ENCODE measurements at places on chromosomes 16 and 17. TPM values are rescaled to one million over a fixed set of nuclear protein-coding genes. Genes with fewer than 3 reads are reported as not detected.

GRCh38 chr17:56319531-56319930 is 166.3 kb downstream of the ANKFN1 start:
- DNase-seq = no peak

GRCh38 chr17:65503557-65503956 is 57.9 kb downstream of the AXIN2 start:
- no peak for DNase-seq

- no peak for DNase-seq
These were observed 5.5 kb downstream of the PRR29 start for GRCh38 chr17:64003526-64004121.

- DNase-seq = no peak
These were observed 2.9 kb upstream of the ITGA3 start for GRCh38 chr17:50052822-50053653.

GRCh38 chr16:1154887-1155331 is 2.0 kb downstream of the CACNA1H start:
- DNase-seq = no peak

- no peak for DNase-seq
These were observed 6.8 kb upstream of the ADCY7 start for GRCh38 chr16:50259334-50260205.

DNA sequence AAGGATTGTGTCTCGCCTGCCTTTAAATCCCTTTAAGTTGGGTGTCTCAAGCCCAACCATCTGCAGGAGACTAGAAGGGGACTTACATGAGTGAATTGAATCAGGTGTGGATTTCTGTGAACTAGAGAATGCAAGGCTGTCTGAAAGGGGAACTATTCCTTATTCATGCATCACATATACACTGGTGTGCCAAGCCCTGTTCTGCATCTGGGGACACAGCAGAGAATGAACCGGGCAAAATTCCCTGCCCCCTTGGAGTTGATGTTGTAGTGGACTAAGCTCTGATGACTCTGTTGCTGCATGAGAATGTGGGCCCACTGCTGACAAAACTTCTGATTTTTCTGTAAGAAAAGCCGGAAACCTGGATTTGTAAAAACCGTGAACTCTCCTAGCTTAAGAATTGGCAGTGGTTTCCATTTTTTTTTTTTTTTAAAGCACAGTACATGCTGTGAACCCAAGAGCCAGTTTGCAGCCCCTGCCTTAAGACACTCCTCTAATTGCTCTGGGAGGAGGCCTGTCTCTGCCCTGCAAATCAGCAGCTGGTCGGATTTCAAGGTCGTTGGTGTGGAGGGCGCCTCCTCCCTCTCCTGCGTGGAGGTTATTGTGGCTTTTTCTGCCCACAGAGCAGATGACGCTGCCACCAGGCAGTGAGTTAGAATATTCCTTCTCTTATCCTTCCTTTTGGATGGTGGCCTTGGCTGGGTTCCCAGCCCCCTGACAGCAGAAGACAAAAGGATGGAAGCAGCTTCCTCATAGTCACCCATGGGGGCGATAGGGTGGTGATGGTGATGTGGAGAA is 131.0 kb downstream of the PRKCB start:
- DNase-seq = no peak

- no peak for DNase-seq
These were observed 47.9 kb downstream of the WDR59 start for GRCh38 chr16:74936902-74937560.

DNA sequence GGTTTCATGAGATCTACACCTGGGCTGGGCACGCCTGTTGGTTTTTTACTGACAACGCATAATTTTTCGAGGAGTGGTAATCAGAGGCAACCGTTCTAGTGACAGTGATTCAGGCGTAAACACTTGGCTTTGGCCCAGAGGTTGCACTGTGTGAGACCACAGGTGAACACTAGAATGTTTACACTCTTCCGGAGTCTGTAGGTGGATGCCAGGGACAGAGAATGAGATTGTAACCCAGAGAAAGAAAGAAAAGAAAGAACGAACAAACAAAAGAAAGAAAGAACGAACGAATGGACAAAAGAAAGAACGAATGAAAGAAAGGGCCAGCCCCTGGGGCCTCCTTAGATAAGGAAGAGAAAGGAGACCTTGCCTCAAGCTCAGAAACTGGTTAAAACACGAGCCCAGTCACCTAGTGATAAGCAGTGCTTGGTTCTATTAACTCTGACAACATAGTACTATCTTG is 113.2 kb downstream of the PRKCB start:
- no peak for DNase-seq

DNA sequence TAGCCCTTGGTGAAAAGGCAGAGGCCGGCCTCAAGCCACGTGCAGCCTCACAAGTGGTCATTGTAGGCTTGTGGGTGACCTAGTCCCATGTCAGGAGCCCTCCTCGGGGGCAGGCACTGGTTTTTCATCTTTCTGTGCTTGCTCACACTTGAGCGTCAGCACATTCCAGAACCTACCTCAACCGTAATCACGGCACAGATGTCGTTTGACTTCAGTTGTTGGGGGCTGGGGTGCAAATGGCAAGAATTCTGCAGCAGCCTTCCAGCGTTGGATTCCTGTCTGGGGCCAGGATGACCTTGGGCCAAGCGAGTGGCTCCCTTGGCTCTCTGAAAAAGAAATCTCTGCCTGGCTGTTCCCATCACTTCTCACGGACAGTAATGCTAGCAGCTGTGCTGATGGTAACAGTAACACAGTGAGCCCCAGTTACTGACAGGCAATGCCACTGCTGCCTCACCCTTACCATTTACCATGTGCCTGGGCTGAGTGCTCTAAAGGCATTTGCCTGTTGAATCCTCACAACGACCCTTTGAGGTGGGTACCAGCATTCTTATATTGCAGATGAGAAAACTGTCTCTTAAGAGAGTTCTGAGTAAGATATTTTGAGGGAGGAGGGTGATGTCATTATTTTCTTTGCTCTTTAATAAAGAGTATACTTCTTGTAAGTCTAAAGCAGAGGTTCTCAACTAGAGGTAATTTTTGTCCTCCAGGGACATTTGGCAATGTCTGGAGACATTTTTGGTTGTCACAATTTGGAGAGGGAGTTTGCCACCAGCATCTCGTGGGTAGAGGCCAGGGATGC is 46.5 kb downstream of the KSR1 start:
- DNase-seq = peak; percentile 13

- DNase-seq = no peak
These were observed 1.7 kb downstream of the MT2A start for GRCh38 chr16:56610017-56610608.

- no peak for DNase-seq
These were observed 8.2 kb downstream of the SYNGR2 start for GRCh38 chr17:78176548-78177025.

DNA sequence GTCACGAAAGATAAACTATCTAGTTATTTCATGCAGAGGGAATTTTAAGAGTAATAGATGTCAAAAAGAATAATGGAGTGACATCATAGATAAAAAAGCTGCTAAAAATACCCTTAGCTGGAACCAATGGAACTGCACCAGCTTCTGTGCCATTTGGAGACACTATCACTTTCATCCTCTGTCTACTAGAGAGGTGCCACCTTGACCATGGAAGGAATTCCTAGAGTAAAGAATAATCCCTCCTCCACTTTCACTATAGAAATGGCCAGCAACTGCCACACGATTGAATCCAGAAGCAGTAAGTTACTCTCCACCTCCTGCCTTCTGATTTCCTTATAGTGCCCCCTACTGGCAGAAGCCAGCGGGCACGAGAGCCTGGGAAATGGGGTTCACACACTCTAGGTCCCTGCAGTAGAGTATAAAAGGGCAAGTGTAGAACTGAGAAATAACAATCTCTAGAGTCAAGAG is 2.8 kb upstream of the ALDH3A2 start:
- peak; percentile 16 for DNase-seq

GRCh38 chr16:56354746-56355145 is 70.6 kb downstream of the AMFR start:
- no peak for DNase-seq

GRCh38 chr17:80781211-80781610 is 210.4 kb upstream of the CHMP6 start:
- no peak for DNase-seq

DNA sequence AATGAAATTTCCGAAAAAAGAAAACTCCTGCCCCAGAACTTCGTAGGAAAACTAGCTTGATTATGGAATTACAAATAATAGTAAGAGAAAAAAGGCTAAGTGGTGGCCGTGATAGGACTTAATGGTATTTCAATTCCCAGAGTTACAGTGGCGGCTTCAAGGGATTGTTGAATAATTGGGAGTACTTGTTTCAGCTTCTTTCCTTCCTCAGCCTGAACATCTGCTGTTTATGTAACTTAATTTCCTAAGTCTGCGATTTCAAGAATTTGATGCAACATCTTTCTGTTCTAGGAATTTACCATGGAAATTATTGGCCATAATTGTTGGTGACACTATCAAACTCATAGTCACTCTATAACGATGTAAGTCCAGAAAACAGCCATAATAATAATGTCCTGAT is 684 bp upstream of the APPBP2 start:
- DNase-seq = no peak

- no peak for DNase-seq
These were observed 441.1 kb upstream of the MON1B start for GRCh38 chr16:76749780-76750375.

DNA sequence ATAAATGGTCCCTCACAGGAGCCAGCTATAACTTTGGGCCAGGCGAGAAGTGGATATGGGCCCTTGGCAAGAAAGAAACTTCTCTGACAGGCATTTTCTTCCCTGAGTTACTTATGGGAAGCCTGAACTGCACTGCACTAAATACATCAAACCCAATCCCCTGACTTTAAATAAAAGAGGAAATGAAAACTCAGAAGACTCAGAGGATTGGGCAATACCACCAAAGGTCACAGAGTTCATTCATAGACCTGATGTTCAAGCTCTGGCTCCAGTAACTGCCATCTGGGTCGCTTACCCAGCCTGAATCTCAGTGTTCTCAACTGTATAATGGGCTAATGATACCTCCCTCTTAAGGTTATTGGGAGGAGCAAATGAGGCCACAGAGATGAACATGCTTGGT is 815 bp downstream of the KRT35 start:
- DNase-seq = no peak

DNA sequence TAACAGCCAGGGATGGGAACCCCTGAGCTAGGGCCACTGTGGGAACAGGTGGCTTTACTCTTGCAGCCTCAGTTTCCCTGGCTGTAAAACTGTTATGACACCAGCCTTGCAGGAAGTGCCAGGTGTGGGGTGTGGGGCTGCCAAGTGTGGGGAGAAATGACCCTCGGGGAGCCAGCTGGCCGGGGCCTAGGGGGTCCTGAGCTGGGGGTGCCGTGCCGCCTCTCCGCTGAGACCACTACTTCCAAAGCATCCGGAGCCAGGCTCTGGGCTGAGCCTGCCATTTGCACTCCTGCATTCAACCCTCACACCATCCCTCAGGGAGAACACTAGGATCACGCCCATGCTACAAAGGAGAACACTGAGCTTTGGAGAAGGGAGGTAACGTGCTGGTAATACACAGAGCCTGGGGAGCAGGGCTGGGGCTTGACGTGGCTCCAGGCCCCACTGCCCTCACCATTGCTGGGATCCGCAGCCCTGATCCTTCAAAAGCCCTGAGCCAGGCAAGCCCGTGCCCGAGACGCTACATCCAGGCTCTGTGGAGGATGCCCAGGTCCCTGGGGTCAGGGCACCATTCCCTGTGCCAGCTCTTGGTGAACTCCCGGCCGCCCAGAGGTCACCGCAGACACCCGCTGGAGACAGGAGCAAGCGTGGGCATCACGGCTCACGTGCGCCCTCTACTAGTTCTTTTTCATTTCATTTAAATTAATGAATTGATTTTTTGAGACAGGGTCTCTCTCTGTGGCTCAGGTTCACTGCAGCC is 28.8 kb upstream of the GINS2 start:
- DNase-seq = peak; percentile 22

DNA sequence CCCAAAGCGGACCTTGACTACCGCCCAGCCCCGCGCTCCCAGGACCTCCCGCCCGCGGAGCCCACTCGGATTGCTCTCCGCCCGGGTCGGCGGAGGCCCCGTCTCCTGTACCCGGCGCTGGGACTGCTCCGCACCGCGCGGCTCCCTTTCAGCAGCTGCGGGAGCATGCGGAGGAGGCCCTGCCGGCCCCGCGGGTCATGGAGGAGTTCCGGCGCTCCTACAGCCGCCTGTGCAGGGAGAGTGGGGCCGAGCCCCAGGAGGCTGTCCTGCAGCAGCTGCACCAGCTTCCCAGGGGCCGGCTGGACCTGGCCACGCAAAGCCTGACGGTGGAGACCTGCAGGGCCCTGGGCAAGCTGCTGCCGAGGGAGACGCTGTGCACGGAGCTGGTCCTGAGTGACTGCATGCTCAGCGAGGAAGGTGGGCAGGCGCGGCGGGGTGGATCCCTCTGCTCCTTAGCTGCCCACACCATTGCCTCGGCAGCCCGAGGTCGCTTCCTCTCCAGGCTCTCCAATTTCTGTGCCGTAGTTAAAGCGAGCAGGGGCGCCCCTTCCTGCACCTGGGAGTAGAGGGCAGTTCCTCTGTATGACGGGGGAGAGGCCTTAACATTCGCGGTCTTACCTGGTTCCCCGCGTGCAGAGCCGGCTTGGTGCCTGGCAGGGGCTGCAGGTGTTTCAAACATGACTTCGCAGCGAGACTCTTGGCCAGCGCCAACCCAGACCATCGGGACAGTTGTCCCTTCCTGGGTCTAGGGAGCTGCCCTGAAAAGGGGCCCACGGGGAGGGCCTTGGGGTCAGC is 539 bp downstream of the LRRC45 start:
- no peak for DNase-seq

GRCh38 chr16:72468582-72468981 is 296.6 kb upstream of the PMFBP1 start:
- no peak for DNase-seq

GRCh38 chr16:52540910-52541309 is 6.0 kb downstream of the TOX3 start:
- DNase-seq = no peak

- DNase-seq = no peak
These were observed 9.2 kb downstream of the NACA2 start for GRCh38 chr17:61581611-61582349.

DNA sequence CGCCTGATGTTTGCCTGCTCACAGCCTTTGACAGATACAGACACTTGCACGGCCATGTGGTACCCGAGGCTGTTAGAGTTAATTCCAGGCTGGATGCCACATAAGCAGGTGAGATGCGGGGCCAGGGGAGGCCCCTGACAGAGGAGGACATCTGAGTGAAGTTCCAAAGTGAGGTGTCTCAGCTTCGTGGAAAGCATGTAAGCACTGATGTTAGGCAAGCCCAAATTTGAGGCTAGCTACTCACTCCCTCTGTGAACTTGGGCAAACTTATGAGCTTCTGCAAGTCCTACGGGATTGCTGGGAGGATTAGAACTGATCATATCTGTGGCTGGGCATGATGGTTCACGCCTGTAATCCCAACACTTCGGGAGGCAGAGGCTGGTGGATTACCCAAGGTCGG is 39.3 kb upstream of the MARCHF10 start:
- DNase-seq = no peak

GRCh38 chr17:76868669-76869495 is 678 bp downstream of the MGAT5B start:
- DNase-seq = no peak

GRCh38 chr17:4972752-4973151 is 5.1 kb upstream of the SPAG7 start:
- DNase-seq = no peak

ALOX15 gene
- total RNA-seq = not detected

KCNH6 gene
- total RNA-seq = 0.16 TPM

C16orf92 gene
- total RNA-seq = not detected

TBC1D3 gene
- not detected for total RNA-seq

HEXIM1 gene
- total RNA-seq = 8.0 TPM

ZNF821 gene
- total RNA-seq = 35.1 TPM

CCL4 gene
- total RNA-seq = 4.1 TPM

PAGR1 gene
- total RNA-seq = 10.8 TPM

NKD1 gene
- total RNA-seq = 2.2 TPM

LGALS9 gene
- 1.9 TPM for total RNA-seq

CDRT15 gene
- not detected for total RNA-seq

CMTM2 gene
- total RNA-seq = not detected

AOC3 gene
- total RNA-seq = 0.16 TPM

SLC35G6 gene
- not detected for total RNA-seq

Data from occipital lobe (tissue), 3 donors.